Stimulated activated CD4-positive, alpha-beta T cell treated with anti-CD3 and anti-CD28 coated beads, Interleukin-1b, Interleukin-23, amount 100 ng/mL, for 4 hours (primary cell): ENCODE measurements at places on chromosomes 3 and 15.

DNA sequence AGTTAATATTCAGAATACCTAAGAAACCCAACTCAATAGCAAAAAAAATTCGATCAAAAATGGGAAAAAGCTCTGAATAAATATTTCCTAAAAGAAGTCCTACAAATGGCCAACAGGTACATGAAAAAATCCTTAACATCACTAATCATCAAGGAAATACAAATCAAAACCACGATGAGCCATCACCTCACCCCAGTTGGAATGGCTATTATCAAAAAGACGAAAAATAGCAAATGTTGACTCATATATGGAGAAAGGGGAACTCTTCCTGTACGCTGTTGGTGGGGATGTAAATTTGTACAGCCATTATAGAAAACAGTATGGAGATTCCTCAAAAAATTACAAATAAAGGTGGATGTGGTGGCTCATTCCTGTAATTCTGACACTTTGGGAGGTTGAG is 29.6 kb upstream of the SGO1 start:
- DNase-seq = no peak

- no peak for DNase-seq
These were observed 169.5 kb upstream of the THBS1 start for GRCh38 chr15:39411102-39411989.

DNA sequence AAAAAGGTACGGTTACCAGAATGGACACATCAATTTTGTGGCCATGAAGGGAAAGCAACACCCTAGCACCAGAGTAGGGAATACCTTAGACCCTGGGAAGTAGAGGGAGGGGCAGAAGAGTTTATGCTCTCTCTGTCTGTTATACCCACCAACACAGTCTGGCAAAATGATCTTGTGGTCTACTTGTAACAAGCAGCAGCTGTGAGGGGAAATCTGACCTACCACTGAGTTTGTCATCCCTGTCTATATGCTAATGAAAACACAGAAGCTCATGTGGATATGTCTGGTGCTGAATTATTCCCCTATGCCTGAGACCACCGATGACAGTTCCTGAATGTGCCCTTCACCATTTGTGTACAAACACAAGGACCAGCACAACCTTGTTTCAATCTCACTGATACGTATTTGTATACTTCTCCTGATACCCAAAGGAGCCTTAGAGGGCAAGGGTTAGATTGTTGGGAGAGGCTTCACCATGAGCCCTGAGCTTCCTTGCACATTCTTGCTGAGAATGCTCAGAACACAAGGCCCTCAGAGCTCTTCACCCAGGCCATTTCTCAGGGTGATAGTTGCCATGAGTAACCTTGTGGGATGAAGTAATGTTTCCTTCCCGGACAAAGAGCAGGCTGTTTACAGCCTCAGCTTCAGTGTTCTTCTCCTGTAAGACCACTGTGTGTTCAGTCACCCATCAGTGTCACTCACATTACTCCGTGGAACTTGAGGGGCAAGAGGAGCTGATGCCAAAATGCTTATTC is 24.7 kb upstream of the ZNF639 start:
- no peak for DNase-seq

DNA sequence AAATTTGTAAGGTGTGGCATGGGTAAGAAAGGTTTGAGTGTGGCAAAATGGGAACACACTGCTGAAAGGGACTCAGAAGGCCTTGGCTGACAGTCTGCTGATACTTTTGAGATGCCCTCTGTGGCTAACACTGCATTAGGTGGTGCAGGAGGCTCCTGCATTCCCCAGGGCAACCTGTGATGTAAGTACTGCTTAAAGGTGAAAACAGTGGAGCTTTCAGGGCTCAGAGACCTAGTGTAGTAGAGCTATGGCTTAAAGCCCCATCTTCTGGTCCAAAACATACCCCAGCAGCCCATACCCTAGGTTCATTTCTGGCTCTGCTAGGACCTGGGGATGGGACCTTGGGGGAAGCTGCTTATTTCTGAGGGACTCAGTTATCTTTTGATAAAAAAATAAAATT is 374.1 kb downstream of the ERC2 start:
- DNase-seq = no peak

DNA sequence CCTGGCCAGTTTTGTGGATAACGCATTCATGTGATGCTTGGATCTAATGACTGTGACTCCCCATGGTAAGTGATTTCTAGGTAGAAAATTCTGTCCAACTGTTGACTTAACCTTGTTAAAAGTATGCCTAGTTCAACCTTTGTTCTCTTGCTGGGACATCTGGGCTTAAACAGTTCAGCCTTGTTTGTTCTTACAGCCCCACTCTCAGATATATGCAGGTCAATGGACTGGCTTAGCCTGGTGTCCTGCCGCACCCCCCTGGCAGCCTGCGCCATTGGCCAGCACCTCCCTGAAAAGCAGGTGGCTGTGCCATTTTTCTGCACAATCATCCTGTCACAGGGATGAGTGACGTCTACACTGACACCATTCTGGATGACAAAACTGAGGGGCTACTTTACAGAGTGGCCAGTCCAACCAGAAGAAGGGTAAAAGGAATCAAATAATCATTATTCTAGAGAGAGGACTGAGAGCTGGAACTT is 244.7 kb upstream of the ONECUT1 start:
- no peak for DNase-seq

- DNase-seq = no peak
These were observed 47.3 kb downstream of the ADAM10 start for GRCh38 chr15:58702233-58702632.

GRCh38 chr15:33011976-33012375 is 182.5 kb downstream of the FMN1 start:
- DNase-seq = no peak

GRCh38 chr3:45841420-45841756 is 531 bp downstream of the LZTFL1 start:
- no peak for DNase-seq

- no peak for DNase-seq
These were observed 52.8 kb downstream of the LSM3 start for GRCh38 chr3:14231145-14231990.

- no peak for DNase-seq
These were observed 104.1 kb upstream of the GOLGA8J start for GRCh38 chr15:29978411-29979382.

DNA sequence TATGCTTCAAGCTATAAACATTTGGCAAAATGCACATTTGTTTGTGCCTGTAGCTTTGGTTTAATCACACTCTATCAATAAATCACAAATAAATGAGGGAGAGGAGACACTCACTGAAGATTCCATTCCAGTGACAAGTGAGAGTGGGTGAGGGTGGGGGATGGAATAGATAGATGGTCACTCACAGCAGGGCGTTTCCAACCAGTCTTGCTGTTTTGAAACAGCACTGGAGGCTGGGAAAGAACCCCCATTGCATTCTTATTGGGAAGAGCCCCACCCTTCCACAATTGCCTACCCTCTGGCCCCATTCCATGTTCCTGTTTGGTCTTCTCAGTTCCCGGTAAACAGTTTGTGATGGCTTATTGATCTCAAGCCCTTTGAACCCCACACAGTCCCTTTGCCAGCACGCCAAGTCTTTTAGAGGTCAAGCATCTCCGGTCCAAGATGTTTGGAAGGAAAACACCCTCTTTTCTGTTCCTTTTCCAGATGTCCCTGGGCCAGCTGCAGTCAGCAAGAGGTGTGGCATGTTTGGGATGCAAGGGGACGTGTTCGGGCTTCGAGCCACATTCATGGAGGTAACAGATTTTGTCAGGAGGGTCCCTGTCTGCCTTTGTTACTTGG is 30.7 kb downstream of the LMCD1 start:
- no peak for DNase-seq

GRCh38 chr3:109442531-109442930 is 105.2 kb upstream of the DPPA4 start:
- DNase-seq = no peak

GRCh38 chr3:71005702-71006321 is 577.7 kb downstream of the FOXP1 start:
- DNase-seq = no peak

GRCh38 chr3:23863060-23863459 is 53.7 kb downstream of the NKIRAS1 start:
- no peak for DNase-seq

DNA sequence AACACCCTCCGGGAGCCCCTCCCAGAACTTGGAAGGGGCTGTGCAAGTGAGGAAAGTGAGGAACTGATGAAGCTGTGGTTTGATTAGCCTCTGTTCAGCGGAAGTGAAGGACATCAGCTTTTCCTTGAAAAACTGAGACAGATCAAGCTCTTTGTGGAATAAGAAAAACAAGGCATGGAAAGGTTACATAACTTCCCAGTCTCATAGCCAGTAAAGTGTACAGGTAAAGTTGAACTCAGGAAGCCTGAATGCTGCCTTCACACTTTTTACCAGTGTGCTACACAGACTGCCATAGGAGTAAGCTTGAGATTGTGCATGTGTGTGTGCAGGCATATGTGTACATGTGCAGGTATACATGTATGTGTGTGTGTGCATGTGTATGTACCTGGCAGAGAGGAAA is 293.2 kb downstream of the FGF12 start:
- no peak for DNase-seq

DNA sequence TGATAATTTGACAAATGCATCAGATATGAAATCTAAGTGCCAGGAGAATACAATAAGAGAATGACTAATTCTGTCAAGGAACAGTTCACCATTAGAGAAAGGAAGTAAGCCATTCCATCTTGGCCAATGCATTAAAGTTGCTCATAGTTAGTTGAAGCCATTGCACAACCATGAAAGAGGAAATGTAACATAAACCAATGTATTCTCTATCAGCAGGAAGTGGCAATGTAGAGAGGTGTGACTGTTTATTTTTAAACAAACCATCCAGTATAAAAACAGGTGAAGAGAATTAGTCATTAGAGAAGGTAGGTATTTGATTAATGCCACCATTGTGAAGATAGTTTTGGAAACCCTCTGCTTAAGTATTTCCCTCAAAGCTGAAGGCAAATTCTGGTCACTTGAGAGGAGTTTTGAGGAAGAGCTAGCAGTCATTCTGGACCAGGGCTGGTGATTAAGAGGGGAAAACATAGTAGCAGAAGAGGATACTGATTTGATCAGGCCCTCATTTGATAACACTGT is 10.7 kb upstream of the ANXA2 start:
- DNase-seq = no peak

DNA sequence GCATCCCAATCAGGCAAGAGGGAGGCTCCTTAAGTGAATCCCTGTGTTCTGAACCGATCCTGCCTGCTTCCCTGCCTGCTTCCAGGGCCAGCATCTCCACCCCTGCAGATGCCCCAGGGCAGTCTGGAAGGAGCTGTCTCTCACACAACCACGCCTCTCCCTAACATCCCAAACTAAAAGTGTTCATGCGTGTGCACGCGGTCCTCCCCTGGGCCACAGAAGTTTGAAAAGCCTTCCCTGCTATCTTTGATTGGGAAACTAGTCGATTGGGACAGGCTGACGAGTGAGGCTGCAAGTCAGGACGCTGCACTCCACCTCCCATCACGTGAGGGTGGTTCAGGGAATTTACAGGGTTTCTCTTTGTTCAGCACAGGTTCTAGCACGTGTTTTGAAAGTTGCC is 340.9 kb upstream of the ICE2 start:
- DNase-seq = no peak

- no peak for DNase-seq
These were observed 103.2 kb upstream of the ST8SIA2 start for GRCh38 chr15:92290359-92290992.

DNA sequence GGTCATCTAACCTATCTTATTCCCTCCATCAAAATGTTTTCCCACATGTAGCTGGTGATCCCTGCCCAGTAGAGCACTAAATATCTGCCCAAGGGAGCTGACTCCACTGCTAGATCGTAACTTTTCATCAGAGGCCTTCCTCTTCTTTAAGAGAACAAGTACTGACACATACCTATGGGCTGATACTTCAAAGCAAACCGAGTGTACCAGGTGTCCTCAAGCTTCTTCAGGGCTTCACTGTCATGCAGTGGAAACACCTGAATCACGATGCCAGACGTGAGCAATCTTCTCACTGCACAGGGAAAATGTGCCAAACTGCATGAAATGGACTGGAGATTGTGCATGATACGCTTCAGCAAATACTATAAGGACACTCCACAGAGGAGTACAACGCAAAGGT is 41.6 kb downstream of the ANO10 start:
- no peak for DNase-seq

GRCh38 chr15:85723960-85724945 is 70.5 kb downstream of the KLHL25 start:
- DNase-seq = no peak

GRCh38 chr3:100099621-100100020 is 14.7 kb downstream of the FILIP1L start:
- no peak for DNase-seq

- DNase-seq = no peak
These were observed 871 bp downstream of the MAP1A start for GRCh38 chr15:43518197-43518761.

DNA sequence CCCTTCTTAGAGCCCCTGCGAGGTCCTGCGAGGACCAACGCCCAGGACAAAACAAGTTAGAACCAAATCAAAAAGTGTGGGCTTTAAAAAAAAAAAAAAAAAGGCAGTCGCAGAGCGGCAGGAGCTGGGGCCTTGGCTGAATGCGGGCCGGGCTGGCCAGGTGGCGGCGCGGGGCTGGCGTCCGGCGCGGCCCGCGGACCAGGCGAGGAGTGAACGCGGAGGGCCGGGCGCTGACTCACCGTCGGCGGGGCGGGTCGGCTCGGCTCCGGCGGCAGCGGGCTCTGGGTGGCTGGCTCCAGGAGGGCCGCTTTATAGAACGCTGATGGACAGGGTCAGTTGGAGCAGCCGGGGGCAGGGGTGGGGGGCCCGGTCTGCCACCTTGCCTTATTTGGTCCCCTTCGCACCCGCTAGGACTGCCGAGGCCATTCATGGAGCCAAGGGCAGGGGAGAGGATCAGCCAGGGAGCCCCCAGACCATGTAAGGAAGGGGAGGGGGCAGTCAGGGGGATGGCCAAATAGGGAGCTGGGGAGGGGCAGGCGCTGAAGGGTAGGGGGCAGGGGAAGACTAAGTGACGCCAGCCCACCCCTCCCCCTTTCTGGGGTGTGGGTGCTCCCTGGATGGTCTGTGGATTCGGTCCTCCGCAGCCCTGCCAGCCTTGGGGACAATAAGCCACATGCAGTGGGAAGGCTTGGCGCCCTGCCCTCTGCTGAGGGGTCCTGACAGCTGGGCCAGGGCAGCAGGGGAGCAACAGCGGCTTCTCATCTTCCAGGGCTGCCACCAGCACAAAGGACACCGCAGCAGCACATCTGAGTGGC is at the start of gene ACTC1:
TSS of gene ACTC1 (minus strand) at position 283 of the 815 bp plus-strand sequence. CDS start 741 bp downstream, outside the sequence.
- DNase-seq = no peak

GRCh38 chr3:16395212-16395611 is 118.3 kb downstream of the RFTN1 start:
- DNase-seq = no peak

GRCh38 chr3:70358978-70359580 is 46.6 kb upstream of the MDFIC2 start:
- DNase-seq = no peak

GRCh38 chr3:65979731-65980130 is 59.0 kb downstream of the MAGI1 start:
- no peak for DNase-seq

- no peak for DNase-seq
These were observed 583.9 kb downstream of the NTRK3 start for GRCh38 chr15:87672309-87673288.

GRCh38 chr3:42731476-42732195 is 29.0 kb upstream of the HHATL start:
- no peak for DNase-seq

GRCh38 chr3:130488288-130488687 is 28.7 kb upstream of the COL6A6 start:
- no peak for DNase-seq

- no peak for DNase-seq
These were observed 8.1 kb upstream of the PRSS50 start for GRCh38 chr3:46725621-46726314.
